ENCODE measurements at places on chromosomes 3 and 15. TPM values are rescaled to one million over a fixed set of nuclear protein-coding genes. Genes with fewer than 3 reads are reported as not detected.

Gene ISL2
- total RNA-seq, result 0.21 TPM

Gene CCR1
- total RNA-seq, result 60.7 TPM

Gene GOLGA6D
- total RNA-seq, result not detected

Gene PDZRN3
- total RNA-seq, result 0.10 TPM

Gene ADAMTS9
- total RNA-seq, result not detected

Gene UBE3A
- total RNA-seq, result 150 TPM

Gene PLCL2
- 73.6 TPM for total RNA-seq

Gene P2RY1
- 3.1 TPM for total RNA-seq

Gene ACSBG1
- total RNA-seq, result 0.52 TPM

All from mononuclear cell (primary cell).